ENCODE measurements at places on chromosomes 1 and 21. TPM values are rescaled to one million over a fixed set of nuclear protein-coding genes. Genes with fewer than 3 reads are reported as not detected.

Gene RGS4
- polyA plus RNA-seq: 13.3 TPM

Gene LCE7A
- not detected for polyA plus RNA-seq

Gene LRRC39
- 0.21 TPM for polyA plus RNA-seq

Gene SPATA1
- polyA plus RNA-seq: 0.68 TPM

Gene WNT4
- polyA plus RNA-seq: not detected

Gene BCL2L15
- polyA plus RNA-seq: not detected

Gene CFHR1
- polyA plus RNA-seq: 0.74 TPM

Gene TOE1
- polyA plus RNA-seq: 8.2 TPM

Gene RHD
- 0.33 TPM for polyA plus RNA-seq

Gene IGSF21
- polyA plus RNA-seq: not detected

Gene RNF223
- not detected for polyA plus RNA-seq

Gene AGT
- 0.16 TPM for polyA plus RNA-seq

Gene IRF6
- polyA plus RNA-seq: 0.84 TPM

Gene FAM72B
- 3.1 TPM for polyA plus RNA-seq

Gene SMIM1
- not detected for polyA plus RNA-seq
